Activated effector memory CD4-positive, alpha-beta T cell treated with anti-CD3 and anti-CD28 coated beads, Interleukin-2, amount 50 U/mL, for 16 hours (primary cell): ENCODE measurements at places on chromosomes 2 and 18.

DNA sequence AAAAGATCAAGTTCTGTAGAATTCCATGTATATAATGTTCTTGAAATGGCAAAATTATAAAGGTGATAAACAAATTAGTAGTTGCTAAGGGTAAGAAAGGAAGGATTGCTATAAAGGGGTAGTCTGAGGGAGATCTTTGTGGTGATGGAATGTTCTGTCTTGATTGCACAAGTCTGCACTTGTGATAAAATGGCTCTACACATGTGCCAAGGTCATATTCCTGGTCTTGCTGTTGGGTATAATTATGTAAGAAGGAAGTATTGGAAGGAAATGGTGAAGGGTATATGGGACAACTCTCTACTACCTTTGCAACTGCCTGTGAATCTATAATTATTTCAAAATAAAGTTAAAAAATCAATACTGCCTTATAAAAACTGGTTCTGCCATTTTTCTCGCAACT lies 15.3 kb downstream of the SGPP2 start:
- DNase-seq, result no peak

DNA sequence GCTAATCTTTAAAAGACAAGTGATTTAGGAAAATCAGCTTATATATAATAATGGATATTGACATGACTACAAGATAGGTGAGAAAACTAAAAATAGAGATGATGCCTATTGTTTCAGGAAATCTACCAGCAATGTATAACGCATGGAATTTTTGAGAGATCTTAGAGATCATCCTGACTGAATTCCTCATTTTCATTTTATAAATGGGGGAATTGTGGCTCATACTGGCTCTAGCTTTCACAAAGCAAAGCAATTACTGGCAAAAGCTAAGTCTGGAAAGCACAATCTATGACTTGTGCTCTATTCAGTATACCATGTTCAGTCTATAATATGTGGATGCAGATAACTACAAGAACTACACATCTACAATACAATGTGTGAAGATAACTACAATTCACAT lies 51.9 kb upstream of the FANCL start:
- no peak for DNase-seq

- DNase-seq, result no peak
Observed at GRCh38 chr2:47041891-47042684, 113.0 kb downstream of the STPG4 start.

DNA sequence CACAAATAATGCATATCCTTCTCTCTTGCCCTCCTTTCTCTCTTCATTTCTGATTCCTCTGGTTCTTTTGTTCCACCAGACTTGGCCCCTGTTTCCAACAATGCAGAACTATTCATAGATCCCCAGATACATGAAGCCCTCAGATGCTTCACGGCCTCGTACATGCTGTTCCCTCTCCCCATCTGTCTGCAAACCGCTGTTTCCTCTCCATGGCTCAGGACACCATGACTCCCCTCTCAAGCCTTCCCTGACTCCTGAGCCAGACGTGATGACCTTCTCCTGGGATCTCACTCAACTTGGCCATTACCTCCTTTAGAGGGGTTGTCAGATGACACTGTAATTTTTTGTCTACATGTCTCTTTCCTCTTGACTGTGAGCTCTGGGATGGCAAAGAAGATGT lies 15.5 kb downstream of the NEB start:
- DNase-seq, result no peak

DNA sequence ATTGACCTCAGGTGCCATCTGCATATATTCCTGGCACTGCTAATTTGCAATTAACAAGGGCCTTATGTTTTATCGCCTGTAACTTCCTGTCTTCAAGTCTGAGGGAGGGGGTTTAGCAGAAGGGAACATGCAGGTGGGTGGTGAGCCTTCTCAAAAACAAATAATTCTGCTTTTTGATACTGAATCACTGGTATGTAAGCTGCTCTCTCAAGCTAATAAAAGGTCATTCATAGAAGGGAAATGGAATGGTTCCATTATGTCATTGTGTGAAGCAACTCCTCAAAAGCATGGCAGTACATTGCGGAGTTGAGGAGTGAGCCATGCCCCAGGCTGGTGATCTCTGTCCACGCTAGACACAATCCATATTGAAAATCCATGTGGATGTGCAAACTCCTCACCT lies 414.8 kb upstream of the ID2 start:
- no peak for DNase-seq

DNA sequence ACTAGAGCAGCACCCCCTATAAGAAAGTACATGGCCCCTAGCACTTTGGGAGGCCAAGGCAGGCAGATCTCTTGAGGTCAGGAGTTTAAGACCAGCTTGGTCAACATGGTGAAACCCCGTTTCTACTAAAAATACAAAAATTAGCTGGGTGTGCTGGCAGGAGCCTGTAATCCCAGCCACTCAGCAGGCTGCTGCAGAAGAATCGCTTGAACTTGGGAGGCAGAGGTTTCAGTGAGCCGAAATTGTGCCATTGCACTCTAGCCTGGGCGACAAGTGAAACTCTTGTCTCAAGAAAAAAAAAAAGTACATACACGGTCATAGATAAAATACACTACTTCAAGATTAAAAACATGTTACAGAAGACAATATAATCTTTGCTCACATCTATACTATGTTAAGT lies 63.8 kb downstream of the RAPH1 start:
- DNase-seq, result no peak

GRCh38 chr2:184564092-184564491 lies 34.2 kb upstream of the ZNF804A start:
- no peak for DNase-seq

DNA sequence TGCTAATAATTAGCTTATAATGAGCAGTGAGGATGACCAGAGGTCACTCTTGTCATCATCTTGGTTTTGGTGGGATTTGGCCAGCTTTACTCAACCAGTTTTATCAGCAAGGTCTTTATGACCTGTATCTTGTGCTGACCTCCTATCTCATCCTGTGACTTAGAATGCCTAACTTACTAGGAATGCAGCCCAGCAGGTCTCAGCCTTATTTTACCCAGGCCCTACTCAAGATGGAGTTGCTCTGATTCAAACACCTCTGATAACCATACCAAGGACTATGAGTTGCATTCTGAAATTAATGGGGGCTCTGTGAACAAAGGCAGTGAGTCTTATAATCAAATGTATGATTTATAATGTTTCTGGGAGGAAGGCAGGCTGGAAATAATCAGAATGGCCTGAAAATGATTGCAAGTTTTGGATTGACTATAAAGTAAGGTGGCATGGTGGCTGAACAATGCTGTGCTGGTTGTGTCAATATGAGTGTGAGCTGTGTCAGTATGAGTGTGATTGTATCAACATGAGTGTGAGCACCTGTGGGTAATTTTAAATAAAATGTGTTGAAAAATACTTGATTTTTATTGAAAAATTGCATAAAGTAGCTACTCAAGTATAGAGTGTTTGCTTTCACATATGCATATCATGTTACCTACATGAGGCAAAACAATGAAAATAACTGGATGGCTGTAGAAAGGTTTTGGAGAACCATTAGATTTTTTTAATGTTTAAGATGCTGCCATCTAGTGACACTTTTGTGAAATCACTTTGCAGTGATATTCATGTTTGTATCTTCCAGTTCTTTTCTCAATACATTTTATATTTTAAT lies 103.0 kb downstream of the KYNU start:
- no peak for DNase-seq
